Endothelial cell (in vitro differentiated cells): ENCODE measurements at places on chromosomes 5 and 9. TPM values are rescaled to one million over a fixed set of nuclear protein-coding genes. Genes with fewer than 3 reads are reported as not detected.

GRCh38 chr5:75235711-75236110, 967 bp downstream of the ANKRD31 start:
- H3K27me3 ChIP-seq, result peaks cover 1% of the 10 kb centered on the region
- H3K4me1 ChIP-seq, result no peaks in the 10 kb centered on the region
- no peaks in the 10 kb centered on the region for H3K36me3 ChIP-seq
- H3K4me3 ChIP-seq, result no peak overlapping the region
- DNase-seq, result no peak

GMCL2 gene
- total RNA-seq, result not detected

GRCh38 chr9:92639124-92639523, 30.8 kb downstream of the IPPK start:
- H3K4me1 ChIP-seq, result peaks cover 2% of the 10 kb centered on the region

DNA sequence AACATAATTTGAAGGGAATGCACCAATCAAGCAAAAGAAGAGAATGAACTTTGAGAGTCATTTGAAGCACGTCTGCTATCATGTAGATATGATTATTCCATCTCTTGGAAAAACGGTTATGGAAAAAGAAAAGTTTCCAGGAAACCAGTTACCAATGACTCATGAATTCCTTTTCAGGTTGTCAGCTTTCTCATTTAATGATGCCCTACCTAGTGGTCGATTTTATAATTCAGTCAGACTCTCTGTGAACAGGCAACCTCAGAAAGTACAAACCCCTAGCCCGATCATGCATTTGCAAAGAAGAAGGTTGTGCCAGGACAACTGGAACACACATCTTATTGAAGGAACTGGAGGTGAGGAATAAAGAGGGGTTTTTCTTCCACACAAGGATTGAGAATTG, 355.1 kb upstream of the GRIA1 start:
- no peak overlapping the region for H3K27ac ChIP-seq
- H3K36me3 ChIP-seq, result no peaks in the 10 kb centered on the region
- no peaks in the 10 kb centered on the region for H3K4me1 ChIP-seq

TAS2R1 gene
- total RNA-seq, result not detected

ADAMTSL1 gene
- total RNA-seq, result 18.2 TPM

- no peaks in the 10 kb centered on the region for H3K36me3 ChIP-seq
- peaks cover 2% of the 10 kb centered on the region for H3K27me3 ChIP-seq
- no peaks in the 10 kb centered on the region for H3K4me1 ChIP-seq
- H3K27ac ChIP-seq, result no peak overlapping the region
Observed at GRCh38 chr5:35823347-35824098, 33.2 kb upstream of the IL7R start.

DNA sequence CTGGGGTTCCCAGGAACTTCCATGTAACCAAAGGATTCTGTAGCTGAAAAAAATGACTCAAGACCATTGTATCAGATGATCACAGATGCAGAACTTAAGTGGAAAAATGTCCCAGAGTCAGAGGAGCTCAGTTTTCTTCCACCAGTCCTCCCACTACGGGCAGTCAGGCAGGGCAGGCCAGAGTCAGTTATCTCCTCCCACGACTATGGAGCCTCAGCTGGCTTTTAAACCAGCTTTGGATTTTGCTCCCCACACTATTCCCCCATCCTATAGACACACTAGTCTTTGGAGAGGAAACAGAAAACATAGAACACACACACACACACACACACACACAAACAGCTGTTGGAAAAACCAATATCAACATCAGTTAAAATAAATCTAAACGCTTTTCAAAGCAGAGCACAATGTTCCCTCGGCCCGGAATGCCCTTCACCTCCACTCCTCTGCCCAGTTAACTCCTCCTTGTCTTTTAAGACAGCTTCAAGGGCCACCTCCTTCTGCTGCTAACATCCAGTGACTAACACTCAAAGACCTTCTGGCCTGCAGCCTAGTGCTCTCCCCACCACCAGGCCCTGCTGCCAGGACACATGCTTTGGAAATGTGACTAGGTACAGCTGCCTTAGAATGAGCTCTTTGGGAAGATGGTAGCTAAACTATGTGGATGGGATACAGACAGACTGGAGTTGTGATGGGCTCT, 56.8 kb downstream of the NIPAL4 start:
- peaks cover 8% of the 10 kb centered on the region for H3K27me3 ChIP-seq
- H3K27ac ChIP-seq, result no peak overlapping the region
- H3K4me1 ChIP-seq, result peaks cover 6% of the 10 kb centered on the region
- peak overlapping the region; percentile 6 for H3K4me3 ChIP-seq
- no peak for DNase-seq

DOCK2 gene
- total RNA-seq, result 6.5 TPM
